Activated B cell treated with CpG ODN at 0.5 μM for 24 hours (primary cell): ENCODE measurements at places on chromosomes 1 and 21.

DNA sequence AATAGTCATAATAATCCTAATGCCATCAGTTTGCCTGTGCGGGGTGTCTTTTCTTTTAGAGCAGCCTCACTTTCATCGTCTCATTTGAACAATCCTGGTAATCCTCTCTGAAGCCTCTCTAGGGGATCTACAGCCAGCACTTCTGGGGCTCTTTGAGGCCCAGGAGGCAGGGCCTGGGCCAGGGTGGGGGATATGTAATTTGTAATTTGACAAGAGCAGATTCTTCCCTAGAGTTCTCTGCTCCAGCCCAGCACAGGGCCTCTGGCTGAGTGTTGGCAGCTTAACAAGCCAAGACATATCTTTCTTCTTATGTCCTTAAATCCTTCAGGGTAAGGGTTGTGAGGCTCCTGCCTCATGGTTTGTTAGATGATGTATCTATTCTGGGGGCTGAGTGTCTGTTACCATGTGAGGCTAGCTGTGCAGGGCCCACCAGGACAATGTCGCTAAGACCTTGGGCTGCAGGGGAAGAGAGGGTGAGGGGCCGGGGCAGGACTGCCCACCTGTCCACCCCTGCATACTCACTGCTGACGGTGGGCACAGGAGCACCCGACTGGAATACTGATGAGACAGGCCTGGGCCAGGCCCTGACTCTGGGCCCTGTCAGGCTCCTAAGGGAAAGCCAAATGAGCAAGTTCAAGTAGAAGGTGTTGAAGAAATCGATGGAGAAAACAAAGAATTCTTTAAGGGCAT lies 45.3 kb upstream of the PARP1 start:
- DNase-seq = no peak

GRCh38 chr1:71228241-71228640 lies 147.4 kb upstream of the ZRANB2 start:
- DNase-seq = no peak

DNA sequence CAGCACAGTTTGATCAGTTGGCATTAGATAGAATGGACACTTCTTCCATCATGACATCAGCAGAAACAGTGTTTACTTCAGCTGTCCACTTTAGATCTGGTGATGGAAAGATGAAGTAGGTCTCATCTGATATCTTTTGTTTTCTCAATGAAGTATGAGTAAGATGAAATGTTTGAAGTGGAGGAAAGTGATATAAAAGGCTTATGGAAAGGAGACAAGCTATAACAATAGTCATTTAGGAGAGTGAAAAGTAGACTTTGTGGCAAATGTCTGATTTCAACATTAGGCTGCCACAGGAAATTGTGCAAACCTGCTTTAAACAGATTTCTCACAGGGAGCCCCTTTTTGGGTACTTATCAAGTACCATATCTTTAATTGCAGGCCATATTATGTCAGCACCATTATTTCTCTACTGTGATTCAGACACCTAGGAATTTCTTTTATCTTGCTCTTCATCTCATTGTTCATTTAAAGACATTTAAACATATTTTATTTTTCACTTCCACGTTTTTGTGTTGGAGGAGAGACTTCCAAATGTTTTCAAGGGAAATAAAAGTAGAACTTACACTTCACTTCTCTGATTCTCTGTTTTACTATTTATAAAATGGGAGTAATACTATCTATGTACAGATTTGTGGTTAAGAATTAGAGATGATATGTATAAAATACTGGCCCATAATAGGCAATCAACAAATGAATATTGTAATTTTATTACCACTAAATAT lies 18.1 kb downstream of the PDC start:
- DNase-seq = no peak

DNA sequence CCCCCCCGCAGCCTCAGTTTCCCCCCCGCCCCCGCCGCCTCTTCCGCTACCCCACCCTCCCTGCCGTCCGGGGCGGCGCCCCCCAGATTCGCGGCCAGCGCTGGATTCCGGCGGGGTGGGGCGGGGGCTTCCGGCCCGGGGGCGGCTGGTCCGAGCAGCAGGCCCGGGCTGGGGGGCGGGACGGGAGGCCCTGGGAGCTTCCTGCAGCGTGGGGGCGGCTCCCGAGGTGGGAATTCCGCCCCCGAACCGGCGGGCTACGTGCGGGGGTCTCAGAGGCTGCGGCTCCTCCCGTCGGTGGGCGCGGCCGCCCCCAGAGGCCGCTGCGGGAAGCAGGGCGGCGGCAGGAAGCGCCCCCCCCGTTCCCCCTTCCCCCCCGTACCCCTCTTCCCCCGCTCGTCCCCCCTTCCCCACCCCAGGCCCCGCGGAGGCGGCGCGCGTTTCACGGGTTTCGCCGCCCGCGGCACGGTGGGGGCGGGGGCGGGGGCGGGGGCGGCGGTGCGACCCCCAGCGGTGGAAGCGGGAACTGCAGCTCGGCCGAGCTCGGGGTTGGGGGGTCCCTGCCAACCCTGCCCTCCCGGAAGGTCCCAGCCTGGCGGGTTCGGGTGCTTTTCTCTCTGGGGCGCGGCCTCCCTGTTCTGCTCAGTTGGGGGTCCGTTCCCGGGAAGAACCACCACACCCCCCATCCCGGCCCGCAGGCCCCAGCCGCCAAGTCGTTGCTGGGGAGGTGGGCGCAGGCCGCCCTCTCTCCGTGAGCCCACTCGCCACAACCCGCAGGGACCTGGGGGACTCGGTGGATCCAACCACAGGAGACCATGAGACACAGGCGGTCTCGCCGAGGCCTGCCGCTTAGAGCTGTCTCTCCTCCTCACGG lies 76.3 kb downstream of the MORN1 start:
- DNase-seq = peak; percentile 78

GRCh38 chr1:171180670-171181069 lies 4.4 kb upstream of the FMO2 start:
- DNase-seq = no peak

GRCh38 chr1:201740086-201740541 lies 88.8 kb upstream of the IPO9 start:
- peak; percentile 26 for DNase-seq

DNA sequence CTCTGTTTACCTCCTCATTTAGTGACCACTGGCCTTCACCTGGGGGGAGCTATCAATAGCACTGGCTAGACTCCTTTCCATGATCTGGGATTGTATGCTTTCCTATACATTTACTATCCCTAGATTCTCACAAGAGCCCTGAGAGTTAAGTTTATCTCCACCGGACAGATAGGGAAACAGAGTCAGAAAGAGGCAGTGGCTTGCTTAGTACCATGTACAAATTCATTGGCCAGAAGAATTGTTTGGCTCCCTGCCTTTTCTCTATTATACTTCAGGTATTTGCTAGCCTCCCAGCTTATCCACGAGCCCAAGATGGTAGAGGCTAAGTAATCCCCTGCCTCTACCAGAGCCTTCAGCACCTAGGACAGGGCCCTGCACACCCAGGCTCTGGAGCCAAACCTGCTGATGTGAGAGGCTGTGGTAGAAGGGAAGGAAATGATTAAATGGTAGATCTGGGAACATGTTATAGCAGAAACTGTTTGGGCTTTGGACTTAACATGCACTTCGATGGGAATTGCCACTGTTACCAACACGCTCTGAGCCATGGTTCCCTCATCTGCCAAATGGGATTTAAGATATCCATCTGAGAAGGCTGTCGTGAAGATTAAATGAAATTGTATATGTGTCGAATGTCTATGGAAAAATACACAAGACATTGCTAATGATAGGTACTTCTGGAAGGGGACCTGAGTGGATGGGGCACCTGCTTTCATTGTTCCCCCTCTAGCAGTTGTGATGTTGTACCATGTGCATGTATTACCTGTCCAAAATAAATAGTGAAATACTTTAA lies 3.1 kb upstream of the BLACAT1 start:
- DNase-seq = no peak

DNA sequence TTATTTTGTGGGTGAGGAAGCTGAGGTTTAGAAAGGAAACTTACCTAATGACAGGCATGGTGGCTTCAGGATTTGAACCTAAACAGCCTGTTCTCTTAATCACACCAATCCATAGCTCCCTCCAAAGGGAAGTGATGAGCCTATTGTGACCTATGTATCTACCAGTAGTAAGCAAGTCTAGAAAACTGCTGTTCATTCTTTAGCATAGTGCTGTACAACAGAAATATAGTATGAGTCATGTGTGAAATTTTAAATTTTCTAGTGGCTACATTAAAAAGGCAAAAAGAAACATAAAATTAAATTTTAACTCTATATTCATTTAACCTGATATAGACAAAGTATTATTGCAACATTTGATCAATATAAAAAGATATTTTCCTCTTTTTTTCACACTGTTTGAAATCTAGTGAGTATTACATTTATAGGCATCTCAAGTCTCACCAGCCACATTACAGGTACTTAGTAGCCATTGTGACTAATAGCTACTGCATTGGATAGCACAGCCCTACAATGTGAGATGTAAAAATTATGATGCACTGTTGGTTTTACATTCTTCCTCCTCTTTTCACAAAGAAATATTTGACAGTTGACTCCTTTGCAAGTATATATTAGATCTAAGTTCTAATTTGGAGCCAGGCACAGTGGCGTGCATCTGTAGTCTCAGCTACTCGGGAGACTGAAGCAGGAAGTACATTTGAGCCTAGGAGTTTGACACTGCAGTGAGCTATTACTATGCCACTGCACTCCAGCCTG lies 16.6 kb downstream of the IPO9 start:
- no peak for DNase-seq

GRCh38 chr1:14242123-14242522 lies 356.4 kb upstream of the KAZN start:
- no peak for DNase-seq

DNA sequence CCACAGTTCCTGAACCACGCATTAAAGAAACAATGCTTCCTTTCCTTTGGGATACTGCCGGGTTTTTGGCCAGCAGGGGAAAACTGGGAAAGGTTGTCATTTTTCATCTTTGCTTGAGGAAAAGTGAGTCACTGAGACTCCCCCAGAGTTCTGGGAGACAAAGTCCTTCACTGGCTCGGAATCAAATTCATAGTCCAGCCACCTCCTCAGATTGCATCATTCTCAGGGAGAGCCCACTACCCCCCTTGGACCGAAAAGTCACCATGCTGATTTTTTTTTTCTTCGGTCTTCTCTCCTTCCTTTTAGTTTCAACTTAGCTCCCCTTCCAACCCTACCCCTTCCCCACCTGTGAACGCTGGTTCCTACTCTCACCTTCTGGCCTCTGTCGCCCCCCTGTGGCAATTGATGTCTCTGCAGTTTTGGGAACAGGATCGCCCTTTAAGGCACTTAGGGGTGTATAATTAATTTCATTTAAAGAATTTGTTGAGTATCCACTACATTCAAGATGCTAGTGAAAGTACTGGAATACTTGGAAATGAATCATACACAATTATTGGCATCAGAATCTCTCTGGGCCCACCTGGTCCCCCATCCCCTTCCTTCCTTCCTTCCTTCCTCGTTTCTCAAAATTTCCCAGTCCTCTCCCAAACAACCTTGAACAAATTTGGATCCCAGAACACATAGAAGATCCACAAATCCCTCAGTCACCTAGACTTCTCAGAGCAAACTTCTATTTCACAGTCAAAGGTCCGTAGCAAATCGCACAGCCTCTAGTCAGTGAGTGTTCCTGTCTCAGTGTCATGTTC lies 6.9 kb downstream of the ACKR1 start:
- DNase-seq = peak; percentile 37

DNA sequence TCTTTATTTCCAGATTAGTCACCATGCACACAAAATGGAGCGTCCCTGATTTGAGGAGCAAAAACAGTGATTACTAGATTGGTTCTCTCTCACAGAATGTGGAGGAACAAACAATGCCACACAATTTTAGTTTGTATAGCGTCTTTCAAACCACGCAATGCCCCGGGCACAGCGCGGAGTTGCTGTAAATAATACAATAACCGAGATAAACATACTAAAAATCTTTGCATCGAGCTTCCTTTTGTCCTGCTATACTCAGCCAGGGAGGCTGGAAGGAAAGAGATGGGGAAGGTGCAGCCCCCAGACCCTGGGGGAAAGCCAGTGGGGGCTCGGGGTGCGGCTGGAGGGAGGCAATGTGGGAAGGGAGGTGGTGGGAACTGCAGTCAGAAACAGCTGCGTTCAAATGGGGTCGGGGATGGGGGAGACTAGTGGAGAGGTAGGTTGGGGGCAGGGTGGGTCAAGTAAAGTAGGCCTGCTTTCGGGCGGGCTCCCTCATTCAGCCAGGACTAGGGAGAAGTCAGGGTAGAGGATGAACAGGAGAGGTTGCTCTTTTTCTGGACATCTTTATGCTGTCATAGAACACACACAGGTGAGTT lies 366.3 kb downstream of the RPS6KC1 start:
- DNase-seq = no peak
